GM04504 (cell line): ENCODE measurements at places on chromosomes 7 and 10.

GRCh38 chr10:69333205-69333604, 54.9 kb downstream of the HK1 start:
- no peak for DNase-seq

DNA sequence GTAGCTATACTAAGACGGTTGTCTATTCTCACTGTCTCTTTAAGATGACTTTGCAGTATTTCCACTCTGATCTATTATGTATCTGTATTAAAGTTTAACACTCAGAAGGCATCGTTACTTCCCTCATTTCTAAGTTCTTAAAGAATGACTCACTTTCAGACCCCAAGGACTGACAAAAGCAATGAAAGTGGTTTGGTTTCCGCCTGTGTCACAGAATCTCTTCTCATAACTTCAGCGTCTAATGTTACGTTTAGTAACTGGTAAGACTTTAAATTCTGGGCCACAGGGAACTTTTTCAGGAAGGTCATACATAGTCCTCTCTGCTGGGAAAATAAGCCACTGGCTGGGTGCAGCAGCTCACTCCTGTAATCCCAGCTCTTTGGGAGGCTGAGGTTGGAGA, 892.0 kb upstream of the AUTS2 start:
- no peak for DNase-seq

DNA sequence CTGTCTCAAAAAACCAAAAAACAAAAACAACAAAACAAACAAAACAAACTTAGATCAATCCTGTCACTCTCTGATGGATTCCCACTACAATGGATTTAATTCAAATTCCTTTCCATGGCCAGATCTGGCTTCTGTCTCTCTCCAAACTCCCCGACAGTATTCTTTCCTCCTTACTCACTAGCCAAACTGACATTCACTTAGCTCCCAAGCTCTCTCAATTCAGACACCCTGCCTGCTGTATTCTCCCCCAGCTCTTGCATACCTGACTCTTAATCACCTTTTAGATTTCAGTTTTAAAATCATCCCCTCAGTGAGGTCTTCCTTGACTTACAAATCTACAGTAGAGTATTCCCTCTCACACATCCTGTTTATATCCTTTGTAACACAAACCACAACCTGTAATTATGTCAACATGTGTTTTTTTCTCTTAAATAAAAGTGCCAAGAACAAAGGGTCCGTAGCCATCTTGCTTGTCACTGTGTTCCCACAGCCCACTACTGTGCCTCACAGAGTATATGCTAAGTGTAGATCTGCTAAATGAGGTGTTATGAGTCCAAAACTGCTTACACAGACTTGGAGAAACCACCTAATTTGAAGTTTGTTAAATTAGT, 14.4 kb downstream of the HERPUD2 start:
- no peak for DNase-seq

DNA sequence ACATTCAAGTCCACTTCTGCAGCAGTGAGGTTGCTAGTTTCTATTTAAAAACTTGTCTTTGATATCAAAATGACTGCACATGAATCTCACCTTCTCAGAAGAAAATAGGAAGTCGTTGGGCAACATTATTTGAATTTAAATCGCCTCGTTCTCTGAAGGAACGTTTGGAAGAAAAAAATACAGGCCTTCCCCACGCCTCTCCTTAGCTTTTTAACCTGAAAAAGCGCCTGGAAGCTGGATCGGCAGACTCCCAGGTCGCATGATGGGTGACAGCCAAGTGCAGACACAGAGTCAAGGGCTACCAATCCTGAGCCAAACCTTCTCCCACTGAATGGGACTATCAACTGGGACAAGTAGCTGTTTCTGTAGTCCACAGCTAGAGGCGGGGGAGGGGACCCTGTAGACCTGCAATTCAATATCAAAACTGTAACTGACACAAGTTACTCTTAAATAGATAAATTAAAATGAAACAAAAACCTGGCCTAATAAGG, 2.2 kb downstream of the FAM53B start:
- no peak for DNase-seq

GRCh38 chr10:99532687-99533495, at the start of gene NKX2-3:
TSS of gene NKX2-3 (plus strand) at chr10:99532942. CDS start at chr10:99533132, 190 bp downstream.
- DNase-seq = no peak

GRCh38 chr10:50511492-50512213, 112.1 kb downstream of the SGMS1 start:
- no peak for DNase-seq

- DNase-seq = peak; percentile 28
Observed at GRCh38 chr7:95723583-95724180, 48.7 kb upstream of the DYNC1I1 start.

DNA sequence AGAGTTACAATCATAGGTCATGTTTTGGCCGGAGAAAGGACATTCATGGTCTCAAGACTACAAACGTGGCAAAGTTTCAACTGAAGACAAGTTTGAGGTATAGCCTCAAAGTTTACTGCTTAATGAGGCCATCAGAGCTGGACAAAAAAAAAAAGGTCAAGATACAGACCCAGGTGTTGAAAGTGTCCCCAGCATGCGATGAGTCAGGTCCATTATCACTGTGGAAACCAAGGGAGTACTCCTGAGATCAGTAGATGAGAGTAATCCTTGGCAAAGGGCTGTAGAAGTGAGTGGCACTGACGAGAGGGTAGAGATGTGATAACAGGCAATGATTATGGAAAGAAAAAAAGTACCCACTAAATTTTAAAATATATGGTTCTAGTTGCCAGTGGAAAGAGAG, 80.1 kb upstream of the LRRN3 start:
- no peak for DNase-seq

GRCh38 chr10:71045204-71045809, 156.9 kb upstream of the PCBD1 start:
- no peak for DNase-seq

DNA sequence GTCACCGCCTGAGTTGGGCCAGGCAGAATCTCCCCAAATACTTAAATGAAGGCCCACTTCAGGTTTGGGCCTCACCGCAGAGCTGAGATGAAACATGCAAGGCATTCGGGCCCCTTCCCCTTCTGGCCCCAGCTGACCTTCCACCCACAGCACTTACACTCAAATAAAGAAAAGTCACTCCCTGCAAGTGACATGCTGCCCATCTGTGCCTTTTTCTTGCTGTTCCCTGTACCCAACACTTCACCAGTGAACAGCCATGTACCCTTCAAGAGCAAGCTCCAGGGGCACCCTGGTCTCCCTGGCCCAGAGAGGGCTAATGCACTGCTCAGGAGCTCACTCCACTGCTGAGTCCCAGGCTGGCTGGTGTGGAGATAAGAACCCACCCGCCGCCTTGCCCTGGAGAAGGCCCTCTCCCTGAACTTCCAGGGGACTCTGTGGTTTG, 40.7 kb downstream of the ZCCHC24 start:
- no peak for DNase-seq

DNA sequence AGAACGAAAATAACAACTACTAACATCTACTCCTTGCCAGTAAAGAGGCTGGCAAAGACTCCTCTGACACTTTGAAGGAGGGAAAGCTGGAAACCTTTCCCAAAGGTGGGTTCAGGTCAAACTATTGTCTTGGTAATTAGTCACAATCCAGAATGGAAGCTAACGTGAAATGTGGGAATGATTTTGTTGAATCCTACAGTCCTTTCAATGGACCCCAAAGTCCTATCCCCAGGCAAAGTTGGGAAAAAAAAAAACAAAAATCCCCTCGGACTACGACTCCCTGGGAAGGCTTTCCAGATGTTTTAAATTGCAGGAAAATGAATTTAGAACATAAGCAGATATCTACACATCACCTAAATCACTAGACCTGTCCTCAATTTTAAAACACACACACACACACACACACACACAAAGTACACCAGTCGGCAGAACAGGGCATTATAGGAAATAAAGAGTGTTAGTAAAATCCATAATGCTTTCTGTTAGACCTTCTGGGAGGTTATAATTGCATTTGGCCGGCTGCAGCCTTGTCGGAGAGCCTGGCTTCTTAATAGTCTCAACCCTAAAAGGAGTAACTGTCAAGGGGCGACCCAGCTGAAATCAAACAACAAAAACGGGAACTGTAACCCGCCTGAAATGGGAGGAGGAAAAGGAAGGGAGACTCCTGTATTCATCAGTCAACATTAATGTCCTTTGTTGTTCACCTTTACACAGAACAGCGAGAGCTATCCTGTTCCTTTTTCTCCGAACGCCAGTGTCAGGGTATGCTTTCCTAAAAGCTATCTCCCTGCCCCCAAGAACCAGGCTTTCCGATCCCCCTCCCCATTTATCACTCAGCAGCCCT, 1.5 kb downstream of the DOCK4 start:
- DNase-seq = no peak

GRCh38 chr10:97411406-97411805, 10.3 kb upstream of the RRP12 start:
- no peak for DNase-seq

- DNase-seq = no peak
Observed at GRCh38 chr7:1457949-1458682, 1.2 kb downstream of the MICALL2 start.

DNA sequence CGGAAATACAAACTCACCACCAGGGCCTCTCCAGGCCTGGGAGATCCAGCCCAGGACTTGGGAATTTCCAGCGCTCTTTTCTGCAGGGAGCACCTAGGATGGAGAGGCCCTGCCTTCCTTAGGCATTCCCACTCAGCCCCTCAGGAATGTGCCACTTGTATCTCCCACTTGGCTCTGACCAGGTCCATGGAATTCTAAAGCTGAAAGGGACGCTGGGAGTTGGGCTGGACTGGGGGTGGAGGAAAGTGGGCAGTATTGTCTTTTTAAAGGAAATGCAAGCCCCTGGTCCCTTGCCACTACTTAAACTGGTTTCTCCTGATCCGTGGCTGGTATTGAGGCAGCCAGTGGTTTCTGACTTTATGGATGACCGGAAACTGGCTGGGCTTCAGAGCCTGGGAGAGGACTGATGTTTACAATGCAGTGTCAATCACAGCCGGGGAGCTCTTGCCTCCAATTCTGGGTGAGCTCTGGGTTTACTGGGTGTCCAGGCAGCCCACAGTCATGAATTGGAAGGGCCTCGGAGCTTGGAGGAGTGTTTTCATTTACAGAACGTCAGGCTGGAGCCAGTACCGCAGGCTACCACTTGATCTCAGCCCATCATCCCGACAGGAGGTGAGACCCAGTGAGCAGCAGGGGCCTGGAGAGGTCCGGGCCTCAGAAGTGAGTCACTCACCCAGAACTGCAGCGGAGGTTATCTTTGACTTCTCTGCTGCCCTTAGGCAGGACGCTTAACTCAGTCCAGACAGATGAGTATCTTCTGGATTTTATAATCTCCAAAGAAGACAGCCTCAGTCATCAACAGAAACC, 27.3 kb downstream of the AGAP3 start:
- DNase-seq = peak; percentile 14

DNA sequence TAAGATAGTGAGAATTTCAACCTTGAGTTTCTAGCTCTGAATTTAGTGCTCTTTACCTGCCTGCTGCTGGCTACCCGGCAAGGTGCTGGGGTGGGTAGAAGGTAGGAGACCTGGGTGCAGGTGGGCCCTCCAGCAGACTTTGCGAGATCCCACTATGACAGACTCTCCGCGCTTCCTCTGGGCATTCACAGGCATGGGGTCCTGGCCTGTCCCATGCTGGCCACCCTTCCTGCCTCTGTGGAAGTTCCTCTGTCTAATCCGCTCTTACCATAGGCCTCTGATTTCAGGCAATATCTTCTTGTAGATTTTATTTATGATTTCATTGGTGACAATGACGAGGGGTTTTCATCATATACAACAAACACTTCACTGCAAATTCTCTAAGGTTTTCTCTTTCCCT, 1.2 kb upstream of the WDFY4 start:
- DNase-seq = no peak

DNA sequence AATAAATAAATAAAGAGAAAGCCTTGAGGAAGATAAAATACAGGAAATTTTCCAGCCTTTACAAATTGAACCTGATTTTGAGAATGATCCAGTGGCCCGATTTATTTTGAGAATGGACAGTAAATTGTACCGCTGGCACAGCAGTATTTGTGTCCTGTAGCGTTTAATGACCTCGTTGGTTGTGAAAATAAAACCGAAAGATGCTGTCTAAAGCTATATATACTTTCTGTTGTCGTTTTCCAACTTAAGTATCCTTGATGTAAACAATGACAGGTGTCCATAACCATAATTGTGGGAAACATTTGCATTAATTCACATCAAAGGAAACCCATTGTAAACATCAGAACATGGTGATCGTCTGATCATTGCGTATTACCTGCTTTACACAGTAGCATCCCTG, 38.8 kb downstream of the TBXAS1 start:
- DNase-seq = no peak

GRCh38 chr10:44985175-44985681, 6.6 kb upstream of the DEPP1 start:
- DNase-seq = no peak

GRCh38 chr7:151273651-151274390, 25.3 kb upstream of the SMARCD3 start:
- DNase-seq = no peak

DNA sequence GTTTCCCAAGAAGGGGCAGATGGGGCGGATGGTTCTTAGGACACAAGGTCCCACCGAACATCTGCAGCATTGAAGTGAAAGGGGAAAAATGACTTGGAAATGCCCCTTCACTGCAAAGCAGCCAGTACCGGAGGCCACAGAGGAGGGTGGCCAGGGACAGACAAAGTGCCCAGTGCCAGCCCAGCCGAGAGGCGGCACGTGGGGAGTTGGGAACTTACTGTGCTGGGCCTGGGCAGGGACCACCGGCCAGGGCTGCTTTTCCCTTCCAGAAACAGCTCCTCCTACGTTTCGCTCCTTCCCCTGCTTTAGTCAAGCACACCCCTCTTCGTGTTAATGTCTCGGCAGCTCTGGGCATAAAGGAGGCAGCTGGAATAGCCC, 129.2 kb downstream of the TNS3 start:
- no peak for DNase-seq

GRCh38 chr7:20895563-20895962, 108.9 kb upstream of the SP8 start:
- DNase-seq = no peak

- no peak for DNase-seq
Observed at GRCh38 chr7:5501465-5501864, 77.8 kb upstream of the TNRC18 start.

DNA sequence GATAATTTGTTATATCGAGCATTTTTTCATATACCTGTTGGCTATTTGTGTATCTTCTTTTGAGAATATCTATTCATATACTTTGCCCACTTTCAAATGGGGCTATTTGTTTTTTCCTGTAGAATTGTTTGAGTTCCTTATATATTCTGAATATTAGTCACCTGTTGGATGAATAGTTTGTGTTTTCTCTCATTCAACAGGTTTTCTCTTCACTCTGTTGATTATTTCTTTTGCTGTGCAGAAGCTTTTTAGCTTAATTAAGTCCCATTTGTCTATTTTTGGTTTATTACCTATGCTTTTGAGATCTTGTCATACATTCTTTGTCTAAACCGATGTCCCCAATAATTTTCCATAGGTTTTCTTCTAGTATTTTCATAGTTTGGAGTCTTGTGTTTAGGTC, 65.3 kb downstream of the VTI1A start:
- no peak for DNase-seq

GRCh38 chr10:24920907-24921881, 31.2 kb downstream of the PRTFDC1 start:
- peak; percentile 90 for DNase-seq

DNA sequence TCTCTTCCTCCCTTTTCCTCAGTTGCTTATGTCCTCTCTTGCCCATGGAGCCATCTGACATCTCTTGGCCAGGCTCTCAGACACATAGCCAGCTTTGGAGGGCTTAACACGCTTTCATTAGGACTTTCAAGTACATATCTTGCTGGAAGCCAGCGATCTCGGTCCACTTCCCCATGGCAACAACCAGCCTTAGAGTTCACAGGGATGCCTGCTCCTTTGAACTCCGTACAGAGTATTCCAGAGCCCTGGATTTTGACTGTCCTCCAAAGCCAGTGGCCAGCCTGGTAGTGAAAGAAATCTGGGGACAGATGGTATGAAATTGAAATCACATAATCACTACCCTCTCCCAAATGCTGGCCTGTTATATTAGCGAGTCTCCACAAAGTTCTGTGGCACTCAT, 370.5 kb upstream of the NPVF start:
- DNase-seq = no peak
